ENCODE measurements at places on chromosomes 12 and 14.

DNA sequence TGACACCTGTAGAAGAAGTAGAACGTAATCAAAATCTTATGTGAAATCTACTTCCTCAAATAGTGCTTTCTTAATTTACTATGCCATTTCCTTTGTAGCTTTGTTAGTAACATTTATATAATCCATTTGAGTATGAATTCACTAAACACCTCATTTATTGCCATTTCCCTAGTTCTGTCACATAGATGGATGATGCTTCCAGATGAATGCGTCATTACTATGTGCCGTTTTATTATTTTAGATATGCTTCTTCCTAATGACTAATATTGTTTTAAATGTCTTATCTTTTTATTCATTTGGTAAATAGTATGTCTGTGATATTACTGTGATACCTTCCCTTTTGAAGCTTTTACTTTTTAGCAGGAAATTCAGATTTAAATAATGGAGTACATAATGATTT lies 14.4 kb downstream of the FRMD6 start:
- DNase-seq = no peak

DNA sequence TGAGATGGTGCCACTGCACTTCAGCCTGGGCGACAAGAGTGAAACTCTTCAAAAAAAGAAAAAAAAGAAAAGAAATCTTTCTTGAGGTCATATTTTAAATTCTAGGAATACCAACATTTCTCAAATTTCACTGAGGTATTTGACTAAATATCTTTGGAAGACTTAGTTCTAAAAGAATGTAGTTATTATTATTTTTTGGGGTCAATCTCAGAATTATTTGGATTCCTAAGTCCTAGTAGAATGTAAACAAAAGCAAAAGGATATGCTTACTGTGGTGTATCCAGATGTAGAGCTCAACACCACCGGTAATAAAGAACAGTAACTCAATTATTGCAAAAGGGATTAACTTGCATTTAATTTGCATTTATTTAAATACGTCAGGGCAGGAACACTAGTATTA lies 25.0 kb downstream of the PRICKLE1 start:
- no peak for DNase-seq

GRCh38 chr12:90854136-90854689 lies 100.8 kb downstream of the CCER1 start:
- DNase-seq = peak; percentile 14

DNA sequence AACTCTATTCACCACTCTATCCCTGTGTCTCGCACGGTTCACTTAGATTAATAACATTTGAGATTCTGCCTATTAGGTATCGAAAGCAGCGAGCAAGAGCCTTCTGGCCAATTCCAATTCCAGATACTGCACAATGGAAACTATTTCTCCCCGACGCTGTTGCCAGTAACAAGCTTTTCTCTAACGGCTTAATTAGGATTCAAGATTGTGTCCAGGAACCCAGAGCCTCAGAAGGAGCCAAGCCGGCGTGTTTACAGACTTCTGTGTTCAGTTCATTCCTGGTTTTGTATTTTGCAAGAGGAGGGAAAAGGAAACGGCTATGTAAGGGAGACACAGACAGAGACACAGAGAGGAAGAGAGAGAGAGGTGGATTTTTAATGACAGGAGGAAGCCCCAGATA lies 185.6 kb downstream of the DICER1 start:
- no peak for DNase-seq

DNA sequence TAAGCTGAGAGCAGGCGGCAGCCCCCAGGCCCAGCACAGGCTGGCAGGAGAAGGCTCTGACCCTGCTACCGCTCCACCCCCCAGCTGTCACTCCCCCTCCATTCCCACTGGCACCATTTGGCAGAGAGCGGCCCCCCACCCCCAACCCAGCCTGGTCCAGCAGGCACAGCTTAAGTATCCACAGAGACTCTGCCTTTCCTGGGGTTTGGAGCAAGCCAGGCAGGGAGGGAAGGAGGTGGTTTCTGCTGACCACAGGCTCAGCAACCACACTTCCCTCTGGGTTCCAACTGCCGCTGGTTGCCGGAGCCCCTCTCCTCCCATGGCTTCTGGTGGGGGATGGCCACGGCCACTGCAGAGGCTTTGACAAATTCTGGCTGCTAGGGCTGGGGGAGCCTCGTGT lies 30.5 kb upstream of the CCND2 start:
- DNase-seq = no peak

DNA sequence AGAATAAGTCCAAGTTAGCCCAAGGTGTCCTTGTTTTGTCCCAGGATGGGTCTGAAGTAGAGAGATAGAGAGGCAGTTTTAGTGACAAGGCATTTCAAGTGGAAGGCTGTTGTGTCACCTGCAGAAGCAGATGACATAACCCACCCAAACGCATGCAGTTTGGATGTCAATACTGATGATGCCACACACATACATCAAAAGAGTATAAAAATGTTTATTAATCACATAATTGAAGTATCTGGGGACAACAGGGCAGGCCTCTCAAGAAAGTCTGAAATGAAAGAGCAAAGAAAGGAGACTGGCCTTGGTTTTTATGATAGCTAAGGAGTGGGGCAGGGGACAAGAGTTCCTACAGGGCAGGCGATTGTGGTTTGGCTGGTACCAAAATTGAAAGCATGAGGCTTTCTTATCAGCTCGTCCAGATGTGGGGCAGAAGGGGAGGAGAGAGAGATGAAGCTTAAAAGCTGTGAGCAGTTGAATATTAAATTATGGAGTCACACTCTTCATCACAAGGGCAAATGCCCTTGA lies 78.4 kb upstream of the TSPAN8 start:
- no peak for DNase-seq

DNA sequence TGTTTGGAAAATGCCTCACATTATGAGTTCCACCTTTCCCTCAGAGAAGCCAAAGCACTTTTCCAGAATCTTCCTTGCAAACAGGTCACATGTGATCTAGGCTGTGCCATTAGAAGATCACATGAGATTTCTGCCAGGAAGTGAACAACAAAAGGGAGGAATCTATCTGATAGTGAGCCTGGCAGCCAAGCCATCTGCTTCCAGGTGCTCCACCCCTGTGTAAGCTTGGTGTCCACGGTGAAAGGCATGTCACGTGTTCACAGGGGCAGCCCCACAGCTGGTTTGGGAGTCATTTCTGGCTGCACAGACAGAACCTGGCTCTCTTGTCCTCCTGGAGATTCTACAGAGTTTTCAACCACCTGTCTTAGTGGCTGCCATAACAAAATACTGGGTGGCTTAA lies 3.5 kb upstream of the KSR2 start:
- DNase-seq = no peak

GRCh38 chr12:12823811-12824210 lies 10.7 kb downstream of the DDX47 start:
- DNase-seq = no peak

All from NCI-H446 treated with DMSO at 0.1 percent for 48 hours (cell line).